Right forelimb (tissue), 1 donor: ENCODE measurements at places on chromosomes 12 and 14.

- DNase-seq: no peak
Measured at GRCh38 chr12:3035815-3036702, 41.1 kb upstream of the TSPAN9 start.

DNA sequence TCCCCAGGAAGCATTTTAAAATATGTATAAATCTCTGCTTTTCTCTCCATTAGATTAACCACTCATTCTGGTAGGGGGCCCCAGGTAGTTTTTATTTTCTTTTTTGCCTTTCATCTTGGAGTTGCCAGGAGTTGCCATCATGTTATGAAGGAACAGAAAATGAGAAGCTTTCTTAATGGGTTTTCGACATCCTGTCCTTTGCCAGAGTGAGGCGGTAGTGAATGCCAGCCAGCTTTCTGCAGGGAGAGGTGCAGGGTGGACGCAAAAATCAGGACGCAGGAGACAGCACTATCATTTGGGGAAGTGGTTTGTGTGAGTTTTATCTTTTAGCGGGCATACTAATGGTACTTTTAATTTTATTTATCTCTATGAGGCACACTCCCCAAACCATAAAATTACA lies 1.7 kb downstream of the RASSF8 start:
- no peak for DNase-seq

GRCh38 chr14:77318006-77318553 lies 2.6 kb downstream of the POMT2 start:
- no peak for DNase-seq

DNA sequence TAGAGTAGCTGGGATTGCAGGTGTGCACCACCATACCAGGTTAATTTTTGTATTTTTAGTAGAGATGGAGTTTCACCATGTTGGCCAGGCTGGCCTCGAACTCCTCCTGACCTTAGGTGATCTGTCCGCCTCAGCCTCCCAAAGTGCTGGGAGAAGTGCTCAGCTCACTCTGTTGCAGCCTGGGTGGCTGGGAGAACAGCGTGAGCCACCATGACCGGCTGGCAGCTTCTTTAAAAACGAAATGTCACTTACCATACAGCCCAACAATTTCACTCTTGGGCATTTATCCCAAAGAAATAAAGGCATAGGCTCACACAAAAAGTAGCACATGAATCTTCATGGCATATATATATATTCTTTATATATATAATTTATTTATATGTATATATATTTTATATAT lies 4.7 kb upstream of the CFAP73 start:
- DNase-seq: no peak

DNA sequence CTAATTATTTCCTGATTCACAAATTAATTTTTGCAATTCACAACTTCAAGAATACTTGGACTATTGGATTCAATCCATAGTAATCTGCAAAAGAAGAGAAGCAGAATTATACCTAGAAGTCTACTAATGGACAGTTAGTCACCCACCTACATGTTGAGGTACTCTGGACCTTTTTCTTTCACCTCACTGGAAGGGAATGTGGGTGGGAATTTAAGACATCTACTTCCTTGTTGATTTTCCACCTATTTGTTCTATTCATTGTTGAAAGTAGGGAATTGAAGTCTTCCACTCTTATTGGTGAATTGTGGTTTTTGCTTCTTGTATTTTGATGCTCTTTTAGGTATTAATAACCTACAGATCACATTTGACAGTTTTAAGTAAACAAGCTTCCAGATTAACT lies 11.0 kb downstream of the RESF1 start:
- no peak for DNase-seq

- no peak for DNase-seq
Measured at GRCh38 chr12:47360771-47361388, 281.1 kb upstream of the AMIGO2 start.
